ENCODE measurements at places on chromosomes 6 and 20.

DNA sequence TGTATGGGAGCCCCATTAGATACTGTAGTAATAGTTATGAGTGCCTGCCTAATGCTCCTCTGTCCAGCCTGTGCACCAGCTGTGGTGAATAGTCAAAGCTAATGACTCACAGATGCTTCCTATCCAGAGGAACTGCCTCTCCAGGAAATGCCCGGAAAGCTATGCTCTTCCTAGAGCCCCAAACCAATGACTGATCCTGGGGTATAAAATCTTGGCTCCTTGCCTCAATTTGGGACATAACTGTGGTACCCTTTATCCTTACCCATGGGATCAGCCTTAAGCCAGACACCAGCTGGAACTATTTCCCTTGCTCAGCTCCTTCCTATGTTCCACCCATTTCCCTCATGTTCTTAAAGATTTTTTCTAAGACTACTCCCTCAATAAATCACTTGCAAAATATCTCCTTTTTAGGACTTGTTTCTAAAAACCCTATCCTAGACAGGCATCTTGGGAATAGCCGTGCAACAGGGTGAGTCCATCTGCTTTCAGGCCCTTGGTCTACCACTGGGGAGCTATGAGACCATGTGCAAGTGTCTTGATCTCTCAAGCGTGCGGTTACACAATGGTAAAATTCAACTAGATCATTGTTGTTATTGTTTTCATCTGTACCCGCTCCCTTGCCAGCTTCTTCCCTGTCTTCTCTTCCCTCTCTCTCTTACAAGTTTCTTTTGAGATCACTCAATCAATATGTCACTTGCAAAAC, 283.7 kb downstream of the BTBD3 start:
- DNase-seq, result peak; percentile 12

DNA sequence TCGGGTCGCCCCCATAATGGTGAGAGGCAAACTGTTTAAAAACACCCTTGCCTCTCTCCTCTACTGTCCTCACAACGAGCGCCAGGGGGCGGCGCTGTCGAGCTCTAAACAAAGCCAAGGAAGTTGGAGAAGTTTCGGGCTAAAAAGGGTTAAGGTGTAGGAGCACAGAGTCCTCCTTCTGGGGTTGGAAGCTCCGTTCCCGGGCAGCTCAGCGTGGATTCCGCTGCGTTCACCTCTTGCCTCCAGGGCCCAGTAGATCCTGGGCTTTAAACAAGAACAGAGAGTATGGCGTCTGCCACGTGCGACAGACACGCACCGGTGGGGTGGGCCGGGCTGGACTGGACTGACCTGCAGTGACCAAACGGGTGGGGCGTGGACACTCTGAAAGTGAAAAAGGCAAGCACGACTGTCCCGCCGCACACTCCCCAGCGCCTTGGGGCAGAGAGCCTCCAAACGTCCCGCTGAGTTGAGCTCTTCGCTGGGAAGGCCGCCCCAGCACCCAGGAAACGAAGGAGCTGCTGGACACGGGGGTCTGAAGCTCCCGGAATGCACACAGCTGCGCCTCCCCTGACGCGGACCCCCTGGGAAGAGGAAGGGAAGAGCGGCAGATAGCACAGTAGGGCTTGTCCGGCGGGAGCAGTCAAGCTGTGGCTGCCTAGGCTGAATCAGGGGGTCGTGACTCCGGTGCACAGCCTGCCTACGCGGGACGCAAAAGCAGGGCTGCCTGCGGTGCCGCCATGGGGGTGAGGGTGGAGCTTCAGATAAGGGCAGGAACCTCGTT, 1.6 kb upstream of the THBD start:
- DNase-seq, result peak; percentile 31

- DNase-seq, result peak; percentile 48
Observed at GRCh38 chr6:105164418-105164817, 15.4 kb downstream of the POPDC3 start.

- DNase-seq, result no peak
Observed at GRCh38 chr20:46154796-46155195, 36.7 kb downstream of the CD40 start.

DNA sequence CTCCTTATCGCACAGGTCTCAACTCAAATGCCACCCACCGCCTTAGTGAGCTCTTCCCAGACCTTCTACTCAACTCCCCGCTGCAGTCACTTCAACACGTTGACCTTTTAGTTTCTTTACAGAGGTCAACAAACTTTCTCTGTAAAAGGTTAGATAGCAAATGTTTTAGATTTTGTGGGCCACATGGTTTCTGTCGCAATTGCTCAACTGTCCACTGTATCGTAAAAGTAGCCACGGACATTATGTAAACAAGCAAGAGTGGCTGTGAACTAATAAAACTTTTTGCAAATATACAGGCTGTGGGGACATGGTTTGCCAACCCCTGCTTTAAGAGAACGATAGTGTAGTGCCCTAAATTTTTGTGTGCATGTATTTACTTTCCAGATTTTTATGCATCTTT, 247.6 kb upstream of the TSHZ2 start:
- DNase-seq, result no peak

DNA sequence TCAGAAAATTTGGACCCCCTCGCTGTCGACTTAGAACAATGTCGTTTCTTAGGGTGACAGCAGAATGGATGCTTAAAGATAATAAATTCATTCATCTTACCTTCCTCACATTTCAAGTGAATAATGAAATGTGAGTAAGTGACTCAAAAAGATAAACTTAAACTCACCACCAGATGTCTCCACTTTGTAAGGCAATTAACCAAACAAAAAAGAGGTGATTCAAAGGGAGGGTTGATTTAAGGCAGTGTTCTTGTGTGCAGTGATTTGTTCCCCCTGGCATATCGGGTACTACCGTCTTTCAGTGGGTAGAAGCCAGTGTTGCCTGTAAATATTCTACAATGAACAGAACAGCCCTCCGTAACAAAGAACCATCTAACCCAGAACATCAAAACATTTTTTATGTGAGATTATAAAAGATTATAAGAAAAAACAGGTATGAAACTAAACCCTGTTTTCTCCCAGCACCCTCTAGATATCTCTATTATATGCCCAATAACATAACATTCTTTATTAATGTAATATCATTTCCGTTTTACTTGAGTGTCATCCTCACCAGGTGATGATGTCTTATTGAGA, 589.7 kb downstream of the CBLN4 start:
- no peak for DNase-seq

- peak; percentile 89 for DNase-seq
Observed at GRCh38 chr6:23349521-23350147, 776.4 kb upstream of the NRSN1 start.

- DNase-seq, result no peak
Observed at GRCh38 chr6:65469650-65470049, 237.4 kb downstream of the EYS start.

DNA sequence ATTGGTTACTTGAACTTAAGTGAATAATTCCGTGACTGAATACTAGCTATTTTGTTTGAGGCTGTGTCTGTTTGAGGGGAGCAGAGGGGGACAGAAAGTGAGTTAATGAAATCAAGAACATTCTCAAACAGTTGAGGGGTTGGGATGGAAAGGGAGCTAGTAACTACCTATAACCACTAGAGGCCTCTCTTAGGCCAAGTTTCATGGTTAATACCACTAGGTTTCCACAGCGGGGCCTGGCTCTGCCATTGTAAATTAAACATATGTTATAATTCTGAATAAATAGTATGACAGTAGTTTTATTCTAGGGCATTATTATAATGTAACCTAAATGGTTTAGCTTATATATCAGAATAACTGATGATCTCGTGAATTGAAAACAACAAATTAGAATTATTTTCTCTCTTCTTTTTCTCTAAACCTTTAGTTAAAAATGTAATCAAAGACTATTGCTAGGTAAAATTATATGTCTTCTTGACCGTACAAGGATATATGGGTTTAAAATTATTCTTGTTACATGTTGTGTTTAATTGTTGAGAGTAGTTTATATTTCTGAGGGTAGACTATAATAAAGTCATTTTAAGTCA, 108.1 kb downstream of the BCKDHB start:
- DNase-seq, result peak; percentile 55

DNA sequence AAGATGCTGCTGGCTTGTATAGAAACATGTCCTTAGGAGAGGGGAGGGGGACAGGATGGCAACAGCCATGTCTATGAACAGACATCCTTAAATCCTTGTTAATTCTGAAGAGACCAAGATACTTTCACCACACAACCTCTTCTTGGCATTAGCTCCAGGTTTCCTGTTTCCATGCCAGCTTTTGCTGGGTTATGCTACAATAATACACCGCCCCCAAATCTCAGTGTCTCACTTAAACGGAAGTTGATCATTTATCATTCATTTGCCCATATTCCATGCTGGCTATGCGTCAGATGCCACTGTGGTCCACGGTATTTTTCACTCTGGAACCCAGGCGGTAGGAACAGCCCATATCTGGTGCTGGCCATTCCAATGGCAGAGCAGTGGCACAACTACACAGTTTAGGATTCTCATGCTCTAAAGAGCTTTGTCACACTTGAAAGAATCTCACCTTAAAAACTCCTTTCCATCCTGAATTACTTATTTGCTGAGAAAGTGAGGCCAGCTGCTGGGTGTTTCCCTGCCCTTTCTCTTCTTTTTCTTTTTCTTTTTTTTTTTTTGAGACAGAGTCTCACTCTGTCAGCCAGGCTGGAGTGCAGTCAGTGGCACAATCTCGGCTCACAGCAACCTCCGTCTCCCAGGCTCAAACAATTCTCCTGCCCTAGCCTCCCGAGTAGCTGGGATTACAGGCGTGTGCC, 3.7 kb upstream of the RNASET2 start:
- no peak for DNase-seq

DNA sequence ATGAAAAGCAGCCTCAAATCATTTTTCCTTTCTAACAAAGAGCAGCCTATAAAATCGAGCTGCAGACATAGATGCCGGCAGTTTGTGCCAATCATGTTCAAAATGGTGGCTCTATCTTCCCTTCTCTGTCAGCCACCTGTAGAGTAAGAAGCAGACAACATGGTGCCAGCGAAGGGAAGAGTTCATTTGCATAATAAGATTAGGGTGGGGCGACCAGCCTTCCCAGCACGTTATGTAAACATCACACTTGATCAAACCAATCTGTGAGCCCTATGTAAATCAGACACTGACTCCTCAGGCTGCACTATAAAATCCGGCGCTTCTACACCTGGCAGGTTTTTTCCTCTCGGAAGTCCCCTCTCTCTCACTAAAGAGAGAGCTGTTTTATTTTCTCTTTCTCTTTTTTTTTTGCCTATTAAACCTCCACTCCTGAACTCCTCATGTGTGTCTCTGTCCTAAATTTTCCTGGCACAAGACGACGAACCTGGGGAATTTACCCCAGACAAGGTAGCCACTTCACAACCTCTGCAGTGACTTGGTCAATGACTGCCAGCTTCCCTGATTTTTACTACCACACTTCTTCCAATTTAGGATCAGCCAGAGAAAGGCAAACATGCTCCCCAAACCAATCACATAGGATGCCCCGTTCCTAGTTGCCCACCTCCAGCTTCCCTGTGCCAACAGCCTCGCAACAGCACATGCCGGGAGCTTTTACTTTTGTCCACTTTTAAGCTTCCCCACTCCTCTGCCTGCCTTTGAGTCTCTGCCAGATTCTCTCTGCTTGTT, 12.9 kb downstream of the TPMT start:
- DNase-seq, result no peak

DNA sequence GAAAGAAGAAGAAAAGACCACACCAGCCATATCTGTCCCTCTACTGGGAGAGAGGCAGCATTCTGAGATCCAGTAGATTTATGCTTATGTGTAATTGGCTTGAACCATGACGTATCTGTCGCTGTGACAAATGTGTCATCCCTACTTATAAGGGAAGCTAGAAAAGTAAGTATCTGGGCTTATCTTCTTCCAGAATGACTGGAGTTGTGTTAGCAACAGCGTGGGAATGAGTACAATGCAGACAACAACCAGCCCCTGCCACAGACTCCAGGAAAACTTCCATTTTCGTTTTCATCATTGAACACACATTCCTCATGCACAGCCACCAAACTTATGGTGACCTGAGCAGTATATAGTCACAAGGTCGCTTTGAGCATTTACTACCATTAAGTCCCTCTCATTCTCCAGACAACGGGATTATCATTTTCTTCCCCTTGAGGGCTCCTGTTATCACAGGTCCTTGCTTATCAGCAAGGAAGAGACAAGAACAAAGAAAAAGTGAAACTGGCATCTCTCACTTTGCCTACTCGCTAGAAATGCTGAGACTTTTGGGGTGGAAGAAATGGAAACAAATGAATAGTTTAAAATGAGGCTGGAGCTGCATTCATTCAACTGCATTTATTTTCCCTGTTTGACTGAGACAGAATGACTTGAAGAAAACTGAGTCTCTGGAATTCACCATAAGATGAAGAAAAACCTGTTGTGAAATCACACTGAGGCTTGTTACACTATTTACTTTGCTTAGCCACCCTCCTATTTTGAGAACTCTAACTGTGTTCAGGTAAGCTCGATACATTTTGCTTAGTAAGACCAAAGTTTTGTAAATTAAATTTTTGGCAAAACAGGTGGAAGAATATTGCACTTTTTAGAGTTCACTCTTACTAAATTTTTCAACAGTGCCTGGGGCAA, 149.3 kb upstream of the FOXQ1 start:
- no peak for DNase-seq

- no peak for DNase-seq
Observed at GRCh38 chr20:59633656-59634251, 29.4 kb downstream of the PHACTR3 start.

All from COLO829 (cell line).